ENCODE measurements at places on chromosomes 2 and 18. TPM values are rescaled to one million over a fixed set of nuclear protein-coding genes. Genes with fewer than 3 reads are reported as not detected.

DNA sequence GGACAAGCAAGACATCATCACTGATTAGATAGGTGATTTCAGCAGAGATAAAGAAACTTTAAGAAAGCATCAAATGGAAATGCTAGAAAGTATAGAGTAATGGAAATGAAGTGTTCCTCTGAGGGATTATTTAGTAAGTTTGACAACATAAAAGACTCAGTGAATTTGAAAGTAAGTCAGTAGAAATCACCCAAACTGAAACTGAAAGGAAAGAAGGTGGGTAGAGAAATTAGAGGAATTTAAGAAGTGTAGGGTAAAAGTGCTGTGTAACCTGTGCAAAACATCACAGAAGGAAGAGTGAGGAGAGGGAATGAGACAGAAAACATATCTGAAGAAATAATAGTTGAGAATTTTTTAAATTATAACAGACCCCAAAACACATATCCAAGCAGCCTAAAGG lies 343.1 kb downstream of the CBLN2 start:
- DNase-seq: no peak

DNA sequence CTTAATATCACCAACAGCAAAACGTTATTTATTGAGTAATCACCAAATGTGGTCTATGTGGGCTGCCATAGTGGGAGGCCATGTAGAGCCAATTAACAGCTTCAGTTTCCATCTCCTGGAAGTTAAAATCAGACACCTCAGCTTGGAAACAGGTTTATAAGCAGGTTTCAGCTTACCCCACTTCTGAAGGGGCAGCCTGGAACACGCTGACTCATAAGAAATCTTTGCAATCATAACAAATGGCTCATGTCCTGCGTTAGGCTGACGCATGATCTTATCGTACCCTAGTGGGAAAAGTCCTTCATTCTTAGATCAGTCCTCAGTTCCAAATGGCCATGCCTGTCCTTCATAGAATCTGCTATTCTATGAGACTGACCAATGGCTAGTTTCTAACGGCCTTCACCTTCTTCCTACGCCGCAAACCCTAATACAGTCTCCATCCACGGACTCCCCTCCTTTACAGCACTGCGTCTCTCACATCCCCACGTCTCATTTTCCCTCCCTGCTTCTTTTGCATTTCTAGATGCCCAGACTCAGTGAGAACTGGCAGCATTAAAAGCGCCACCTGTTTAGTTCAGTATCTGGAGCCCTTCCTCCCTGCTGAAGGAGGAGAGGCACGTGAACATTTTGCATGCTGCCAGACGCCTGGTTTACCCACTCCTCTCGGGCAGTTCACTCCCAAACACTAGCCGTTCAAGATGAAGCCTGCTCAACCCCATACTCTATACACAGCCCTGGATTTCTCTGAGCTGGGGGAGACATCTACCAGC lies 24.2 kb upstream of the BZW1 start:
- no peak for DNase-seq

DNA sequence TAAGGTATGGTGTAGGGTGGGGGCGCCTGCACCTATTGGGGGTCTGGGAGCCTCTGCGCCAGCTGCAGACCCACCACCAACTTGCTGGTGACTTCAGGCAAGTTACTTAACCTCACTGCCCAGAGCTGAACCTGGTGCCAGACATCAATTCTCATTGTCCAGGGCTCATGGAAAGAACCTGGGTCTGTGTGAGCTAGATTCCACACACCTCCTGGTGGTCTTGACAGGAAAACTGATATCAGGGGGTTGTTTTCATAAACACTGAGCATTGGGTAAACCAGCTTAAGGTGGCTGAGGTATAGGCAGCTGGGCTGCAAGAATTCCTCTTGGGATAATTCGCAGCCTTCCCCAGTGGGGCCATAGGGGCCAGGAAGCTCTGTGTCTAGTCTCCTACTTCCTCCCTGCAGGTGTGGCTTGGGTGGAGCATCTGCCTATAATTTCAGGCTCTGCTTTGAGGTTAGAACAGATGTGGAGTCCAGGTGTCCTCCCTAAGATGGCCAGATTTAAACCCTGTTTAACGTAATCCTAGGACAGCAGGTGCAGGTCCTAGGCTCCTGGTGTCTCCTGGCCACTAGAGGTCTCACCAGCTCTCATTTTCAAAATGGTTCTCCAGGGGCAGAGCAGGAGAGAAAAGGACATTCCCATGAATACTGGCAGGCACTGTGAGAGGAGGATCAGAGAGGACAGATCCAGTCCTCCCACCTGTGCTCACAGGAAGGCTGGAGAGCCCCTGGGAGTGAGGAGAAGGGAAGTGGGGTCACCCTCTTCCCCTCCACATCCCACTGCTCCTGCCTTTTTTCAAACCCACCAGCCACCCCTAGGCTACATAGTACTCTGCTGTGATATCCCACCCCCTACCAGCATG lies 100.4 kb upstream of the SMAD2 start:
- DNase-seq: no peak

SERPINB12 gene
- polyA plus RNA-seq: not detected

GPD2 gene
- 22.7 TPM for polyA plus RNA-seq

Data from right renal pelvis (tissue), 4 donors.